ENCODE measurements at places on chromosomes 6 and 20.

GRCh38 chr6:156449128-156449527, 328.1 kb upstream of the ARID1B start:
- no peak for DNase-seq

DNA sequence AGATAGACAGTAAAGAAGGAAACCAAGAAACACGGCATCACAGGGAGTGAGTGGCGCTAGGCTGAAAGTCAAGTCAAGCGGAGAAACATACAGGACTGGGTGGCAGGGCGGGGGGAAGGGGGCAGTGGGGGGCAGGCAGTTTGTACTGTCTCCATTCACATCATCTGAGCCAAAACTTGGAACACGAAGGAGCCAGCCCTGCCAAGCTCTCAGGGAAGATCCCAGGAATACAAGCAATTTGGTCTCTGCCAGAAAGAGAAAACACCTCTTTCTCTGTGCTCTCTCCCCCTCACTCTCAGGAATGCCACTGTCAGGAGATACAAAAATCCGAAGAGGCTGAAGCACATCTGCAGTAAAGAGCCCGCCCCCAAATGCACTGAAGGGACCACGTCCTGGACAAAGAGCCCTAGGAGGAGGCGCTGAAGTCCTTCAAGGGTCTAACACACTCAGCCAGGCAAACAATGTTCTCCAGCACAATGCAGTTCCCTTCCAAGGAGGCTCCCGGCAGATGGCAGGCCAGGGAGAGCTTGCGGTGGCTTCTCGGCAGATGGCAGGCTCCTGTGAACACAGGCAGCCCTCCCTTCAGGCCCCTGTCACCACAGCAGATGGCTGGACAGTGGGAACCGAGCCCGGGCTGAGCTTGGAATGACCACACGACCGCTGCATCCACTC, 90.0 kb downstream of the ATP9A start:
- DNase-seq, result no peak

GRCh38 chr6:150070236-150070818, 1.4 kb upstream of the ULBP3 start:
- DNase-seq, result no peak

DNA sequence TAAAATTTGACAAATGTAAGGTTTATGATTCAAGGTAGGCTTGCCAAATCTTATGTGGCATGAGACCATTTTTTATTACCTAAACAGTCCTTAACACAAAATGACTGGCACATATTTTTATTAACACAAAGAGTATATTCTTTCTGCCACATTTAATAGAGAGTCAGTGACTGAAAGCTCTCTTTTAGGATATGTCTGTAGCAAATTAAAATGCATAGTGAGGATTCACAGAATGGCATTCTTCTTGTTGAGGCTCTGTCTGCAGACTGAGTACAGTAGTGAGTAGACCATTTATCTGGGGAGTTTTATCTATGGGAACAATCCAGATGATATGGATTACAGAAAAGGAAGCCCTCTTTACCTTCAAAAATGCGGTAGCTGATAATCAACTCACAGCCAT, 56.5 kb downstream of the HAO1 start:
- no peak for DNase-seq

DNA sequence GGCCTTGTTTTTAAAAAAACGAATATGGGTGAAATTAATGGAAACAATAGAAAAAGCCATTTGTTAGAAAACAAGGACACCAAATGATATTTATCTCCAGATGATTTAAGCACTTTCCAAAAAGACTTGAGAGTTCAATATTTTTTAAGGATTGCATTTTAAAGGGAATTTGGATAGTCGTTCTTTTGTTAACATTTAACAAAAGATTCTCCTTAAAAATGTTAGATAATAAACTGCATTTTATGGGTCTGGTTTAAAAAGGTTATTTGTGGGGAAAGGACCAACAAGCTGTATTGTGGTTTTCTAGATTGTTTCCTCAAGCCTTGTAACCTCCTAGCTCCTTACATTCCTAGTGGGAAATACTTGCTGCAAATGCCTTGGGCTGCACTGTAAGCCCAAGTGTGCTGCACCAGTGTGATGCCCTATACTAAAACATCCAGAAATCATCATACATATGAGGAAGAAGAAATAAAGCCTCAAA, 1.5 kb upstream of the PHIP start:
- DNase-seq, result no peak
